ENCODE measurements at places on chromosomes 4 and X. TPM values are rescaled to one million over a fixed set of nuclear protein-coding genes. Genes with fewer than 3 reads are reported as not detected.
A peak's percentile ranks its signal among the peaks of the same experiment; 100 is the strongest.

Gene PDCL2
- not detected for total RNA-seq

Gene PRR32
- not detected for total RNA-seq

Gene CSTF2
- total RNA-seq: 24.8 TPM

DNA sequence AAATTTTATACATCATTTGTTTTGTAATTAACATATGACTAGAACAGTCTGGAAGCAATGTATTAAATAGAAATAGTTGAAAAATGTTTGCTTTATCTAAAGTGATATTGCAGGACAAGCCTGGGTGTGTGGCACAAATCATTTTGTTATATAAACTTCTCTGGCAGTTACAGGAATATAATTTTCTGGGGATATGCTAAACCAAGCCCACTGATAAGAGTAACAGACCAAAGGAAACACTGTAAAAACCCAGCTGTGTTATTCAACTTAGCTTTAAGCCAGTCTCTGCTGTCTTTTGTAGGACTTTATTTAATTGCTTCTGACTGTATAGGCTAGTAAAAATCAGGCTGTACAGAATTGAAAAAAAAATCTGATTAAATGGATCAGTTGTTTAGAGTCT lies 156.2 kb downstream of the NR3C2 start:
- no peak for DNase-seq

DNA sequence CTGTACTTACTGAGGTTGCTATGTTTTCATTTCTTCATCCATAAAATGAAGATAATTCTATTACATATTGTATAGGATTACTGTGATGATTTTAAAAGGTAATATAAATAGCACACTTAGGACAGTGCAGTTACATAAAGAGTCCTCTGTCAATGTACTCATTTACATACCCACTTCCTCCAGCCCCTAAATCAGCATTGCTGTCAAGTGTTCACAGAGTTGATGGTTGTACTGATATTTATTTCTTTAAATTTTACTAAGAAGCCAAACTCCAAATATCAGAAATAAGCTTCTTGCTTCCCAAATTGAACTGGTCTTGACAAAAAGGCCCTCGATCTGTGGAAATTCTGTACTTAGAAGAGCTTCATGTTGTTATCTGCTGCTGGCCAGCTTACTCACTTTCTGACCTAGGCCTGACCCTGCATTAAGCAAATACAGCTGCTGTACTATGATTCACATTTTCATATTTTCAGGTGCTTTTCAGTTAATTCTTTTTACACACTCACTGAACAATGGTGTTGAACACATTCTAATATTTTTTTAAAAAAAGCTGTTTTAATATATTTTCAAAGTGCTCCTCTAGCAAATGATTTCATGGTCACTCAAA lies 259.6 kb downstream of the UNC5C start:
- DNase-seq: peak; percentile 92

- peak; percentile 21 for DNase-seq
These were observed 1.3 kb downstream of the SPATA18 start for GRCh38 chr4:52052475-52052780.

- DNase-seq: no peak
These were observed 164.0 kb upstream of the TRAM1L1 start for GRCh38 chr4:117249333-117249732.

All from endothelial cell of umbilical vein (primary cell).